MCF 10A (cell line): ENCODE measurements at places on chromosomes 5 and 9. TPM values are rescaled to one million over a fixed set of nuclear protein-coding genes. Genes with fewer than 3 reads are reported as not detected.

PTGS1 gene
- 0.20 and 0.70 TPM in 2 replicates for total RNA-seq

IZUMO3 gene
- not detected in 2 replicates for total RNA-seq

SPINK4 gene
- not detected in 2 replicates for total RNA-seq

MGAT4B gene
- 153 and 198 TPM in 2 replicates for total RNA-seq

FAM200C gene
- total RNA-seq, result 2.2 and 3.7 TPM in 2 replicates

HEMGN gene
- not detected in 2 replicates for total RNA-seq

HAND1 gene
- total RNA-seq, result not detected in 2 replicates

TMEM174 gene
- total RNA-seq, result not detected in 2 replicates
